Heart right ventricle (tissue), 16 donors: ENCODE measurements at places on chromosomes 7 and 10. TPM values are rescaled to one million over a fixed set of nuclear protein-coding genes. Genes with fewer than 3 reads are reported as not detected.

Gene HUS1
- 11.6 TPM for polyA plus RNA-seq

DNA sequence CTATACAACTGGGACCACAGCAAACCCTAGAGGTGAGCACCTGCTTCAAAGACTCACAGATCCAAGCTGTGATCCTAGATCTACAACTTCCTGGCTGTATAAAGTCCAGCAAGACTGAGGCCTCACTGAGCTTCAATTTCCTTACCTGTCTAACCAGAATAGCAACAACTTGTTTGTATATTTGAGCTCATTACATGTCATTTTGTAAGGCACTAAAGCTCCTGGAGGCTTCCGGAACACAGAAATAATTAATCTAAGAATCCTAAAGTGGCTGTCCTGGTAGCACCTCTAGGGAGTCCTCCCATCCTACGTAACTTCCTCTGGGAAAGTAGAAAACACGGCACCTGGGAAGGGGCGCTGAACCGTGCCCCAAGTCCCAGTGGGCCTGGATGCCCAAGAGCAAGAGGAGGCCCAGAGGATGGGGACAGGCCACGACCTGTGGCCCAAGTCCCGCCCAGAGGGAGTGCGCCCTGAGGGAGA is 39.4 kb downstream of the HK1 start:
- DNase-seq: no peak

Gene PDE6C
- not detected for polyA plus RNA-seq

- DNase-seq: no peak
These were observed 2.0 kb upstream of the BLVRA start for GRCh38 chr7:43756368-43757072.

GRCh38 chr10:132507409-132507955 is 30.1 kb upstream of the INPP5A start:
- no peak for DNase-seq

DNA sequence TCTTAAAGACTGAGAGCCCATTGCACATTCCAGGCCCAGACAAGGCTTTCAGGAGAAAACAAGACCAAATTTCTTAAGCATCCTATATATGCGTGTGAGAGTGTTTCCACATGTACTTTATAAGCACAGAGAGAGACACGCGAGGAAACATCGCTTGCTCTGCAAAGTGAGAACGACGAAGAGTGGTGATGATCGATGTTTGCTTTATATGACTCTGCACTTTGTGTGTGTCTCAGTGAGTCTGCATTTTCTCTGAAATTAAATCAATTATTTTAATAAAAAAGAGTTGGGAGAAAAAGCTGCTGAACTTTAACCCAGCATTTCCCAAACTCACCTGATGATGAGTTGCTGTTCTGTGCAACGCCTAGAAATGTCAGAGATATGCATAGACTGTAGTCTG is 61.7 kb upstream of the ZMIZ1 start:
- no peak for DNase-seq

- no peak for DNase-seq
These were observed 7.7 kb downstream of the KCNMA1 start for GRCh38 chr10:77629775-77630506.

DNA sequence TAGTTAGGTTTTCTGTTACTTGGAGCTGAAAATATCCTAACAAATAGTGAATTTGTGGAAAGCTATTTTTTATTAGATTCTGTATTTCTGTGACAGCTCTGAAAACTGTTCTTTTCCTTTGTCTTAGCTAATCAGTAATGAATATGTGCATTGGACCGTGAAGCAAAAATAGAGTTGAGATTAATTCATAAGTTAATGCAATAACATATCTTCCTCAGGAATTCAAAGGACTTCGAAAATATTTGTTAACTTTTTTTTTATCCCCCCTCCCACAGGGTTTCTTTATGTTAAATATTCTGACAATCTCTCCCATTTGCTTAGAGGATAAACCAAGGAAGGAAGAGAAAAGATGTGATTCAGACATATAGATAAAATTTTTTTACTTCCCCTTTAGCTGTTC is 101.4 kb downstream of the PODXL start:
- no peak for DNase-seq

DNA sequence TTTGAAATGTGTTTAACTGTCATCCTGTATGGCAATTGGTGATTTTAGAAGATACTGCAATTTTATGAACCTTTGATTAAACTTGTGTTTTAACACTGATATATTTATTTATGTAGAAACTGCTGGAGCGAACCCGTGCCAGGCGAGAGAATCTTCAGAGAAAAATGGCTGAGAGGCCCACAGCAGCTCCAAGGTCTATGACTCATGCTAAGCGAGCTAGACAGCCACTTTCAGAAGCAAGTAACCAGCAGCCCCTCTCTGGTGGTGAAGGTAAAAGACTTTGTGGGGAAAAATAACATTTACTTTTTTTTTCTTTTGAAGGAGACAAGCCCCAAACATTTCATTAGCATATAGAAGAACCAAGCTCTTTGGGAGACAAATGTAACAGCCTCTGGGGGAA is 6.5 kb downstream of the ANLN start:
- DNase-seq: no peak

- no peak for DNase-seq
These were observed 73.2 kb downstream of the OAT start for GRCh38 chr10:124345521-124345920.

- no peak for DNase-seq
These were observed 290.5 kb downstream of the USP6NL start for GRCh38 chr10:11320809-11321520.

Gene ADAP1
- polyA plus RNA-seq: 13.5 TPM

DNA sequence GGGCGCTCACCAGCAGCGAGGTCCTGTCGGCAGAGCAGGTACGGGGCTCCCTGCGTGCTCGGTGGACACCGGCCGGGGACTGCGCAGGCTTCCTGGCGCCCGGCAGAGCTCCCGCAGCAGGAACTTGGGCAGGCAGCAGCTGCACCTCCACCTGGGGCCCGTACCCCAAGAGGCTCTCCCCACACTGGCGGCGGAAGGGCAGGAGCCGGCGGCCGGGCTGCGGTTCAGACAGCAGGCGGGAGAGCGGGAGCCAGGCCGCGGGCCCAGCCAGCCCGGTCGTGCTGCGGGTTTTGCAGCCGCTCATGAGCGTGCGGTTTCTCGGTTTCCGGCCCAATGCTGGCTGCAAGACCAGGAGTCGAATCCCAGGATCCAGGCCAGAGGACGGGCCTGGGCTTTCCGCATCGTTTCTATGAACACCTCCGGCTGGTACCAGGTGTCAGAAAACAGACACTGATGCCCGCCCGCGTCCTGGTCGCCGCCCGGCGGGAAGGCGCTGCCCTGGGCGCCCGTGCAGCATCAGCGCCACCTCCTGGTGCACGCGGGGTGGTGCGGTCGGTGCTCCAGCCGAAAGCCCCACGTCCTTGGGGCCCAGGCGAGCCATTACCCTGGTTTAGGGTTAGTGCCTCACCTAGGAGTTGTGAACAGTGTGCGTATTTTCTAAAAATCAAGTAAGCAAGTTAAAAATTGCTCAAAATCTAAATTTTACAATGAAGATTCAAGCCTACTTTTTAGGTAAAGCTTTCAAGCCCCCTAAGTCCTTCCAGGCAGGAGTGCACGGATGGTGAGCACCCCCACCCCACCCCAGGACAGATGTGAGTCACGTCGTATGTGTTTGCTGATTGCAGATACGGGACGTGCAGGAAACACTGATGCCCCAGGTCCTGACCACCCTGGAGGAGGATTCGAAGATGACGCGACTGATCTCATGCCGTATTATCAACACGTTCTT is 47.4 kb upstream of the PRKAR1B start:
- peak; percentile 66 for DNase-seq

Gene PNLIPRP2
- not detected for polyA plus RNA-seq

- no peak for DNase-seq
These were observed 51.2 kb upstream of the ABI1 start for GRCh38 chr10:26911811-26912461.

DNA sequence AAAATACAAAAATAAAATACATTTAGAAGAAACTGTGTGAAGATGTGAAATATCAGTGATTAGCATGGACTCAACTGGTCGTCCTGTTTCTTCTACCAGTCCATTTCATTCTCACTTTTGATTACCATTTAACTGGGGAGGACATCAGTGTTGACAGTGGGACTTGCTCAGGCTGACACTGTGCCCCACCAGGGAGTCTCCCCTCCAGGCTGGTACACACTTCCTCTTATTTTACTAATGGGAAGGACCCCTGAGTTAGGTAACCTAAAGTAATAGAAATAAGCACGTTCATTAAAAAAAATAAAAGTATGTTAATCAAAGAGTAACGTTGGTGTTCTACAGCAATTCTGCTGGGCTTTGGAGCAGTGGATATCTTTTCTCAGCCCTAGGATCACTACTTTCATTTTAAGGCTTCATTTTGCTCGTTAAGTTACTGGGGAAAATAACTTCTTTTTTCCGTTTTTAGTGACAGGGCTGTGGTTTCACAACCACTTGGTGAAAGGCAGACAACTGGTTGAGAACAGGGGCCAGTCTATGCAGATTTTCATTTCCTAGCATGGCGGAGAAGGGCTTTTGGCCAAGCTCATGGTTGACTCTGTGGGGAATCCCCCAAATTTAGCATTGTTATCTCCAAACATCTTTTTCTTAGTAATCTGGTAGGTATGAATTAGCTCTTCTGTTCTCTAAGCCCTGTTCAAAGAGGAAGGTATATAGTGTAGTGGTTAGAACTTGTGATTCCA is 2.1 kb downstream of the SNX10 start:
- DNase-seq: no peak

GRCh38 chr10:13990392-13990805 is 340.3 kb downstream of the FRMD4A start:
- peak; percentile 42 for DNase-seq

Gene GFRA1
- polyA plus RNA-seq: 1.6 TPM

DNA sequence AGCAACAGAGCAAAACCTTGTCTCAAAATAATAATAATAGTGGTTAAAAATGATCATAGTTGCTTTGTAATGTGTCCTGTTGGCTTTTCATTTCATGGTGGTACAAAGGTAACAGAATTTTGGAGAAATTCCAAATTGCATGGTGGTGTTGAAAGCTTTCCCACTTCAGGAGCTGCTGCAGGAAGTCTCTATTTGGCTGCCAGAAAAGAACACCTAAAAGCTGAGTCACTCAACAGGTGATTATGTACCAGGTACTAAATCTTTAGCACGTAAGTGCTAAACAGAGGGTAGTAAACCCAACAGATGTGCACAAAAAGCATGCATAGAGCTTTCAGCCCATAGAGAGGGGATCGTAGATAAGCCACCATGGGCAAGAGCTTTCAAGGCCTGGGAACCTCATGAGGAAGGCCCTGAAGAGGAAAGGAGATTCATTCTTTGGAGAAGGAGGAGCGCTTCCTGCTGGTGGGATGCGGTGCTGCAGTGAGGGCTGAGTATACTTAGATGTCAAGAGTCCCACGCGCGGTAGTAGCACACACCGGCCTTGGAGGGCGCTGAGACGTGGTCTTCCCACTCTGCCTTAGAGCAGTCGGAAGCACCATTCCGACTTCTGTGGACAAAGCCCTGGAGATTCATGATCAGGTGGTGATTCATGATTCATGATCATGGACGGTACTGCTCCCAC is 118.7 kb downstream of the RALA start:
- DNase-seq: peak; percentile 55

Gene SUN1
- 203 TPM for polyA plus RNA-seq

DNA sequence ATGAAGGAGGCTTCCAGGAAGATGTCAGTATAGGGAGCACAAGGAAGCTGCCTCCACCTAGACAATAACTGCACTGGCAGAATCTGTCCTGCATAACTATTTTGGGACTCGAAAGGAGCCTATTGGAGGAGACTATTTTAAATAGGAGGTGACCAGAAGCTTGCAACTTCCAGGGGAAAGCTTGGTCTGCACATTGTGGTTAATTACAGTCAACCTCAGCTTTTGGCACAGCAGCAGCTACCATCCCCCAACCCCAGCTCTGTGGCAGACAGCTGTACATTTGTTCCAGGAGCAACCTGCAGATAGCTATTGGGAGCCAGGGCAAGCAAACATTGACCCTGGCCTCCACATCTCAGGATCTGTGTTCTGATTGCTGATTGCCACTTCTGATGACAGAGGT is 46.3 kb upstream of the NANOS1 start:
- DNase-seq: no peak

- no peak for DNase-seq
These were observed 2.1 kb downstream of the ADD3 start for GRCh38 chr10:110009736-110010475.

GRCh38 chr7:94323844-94324243 is 70.9 kb upstream of the COL1A2 start:
- no peak for DNase-seq

- DNase-seq: no peak
These were observed 361.1 kb upstream of the IGFBP3 start for GRCh38 chr7:46282155-46282554.

DNA sequence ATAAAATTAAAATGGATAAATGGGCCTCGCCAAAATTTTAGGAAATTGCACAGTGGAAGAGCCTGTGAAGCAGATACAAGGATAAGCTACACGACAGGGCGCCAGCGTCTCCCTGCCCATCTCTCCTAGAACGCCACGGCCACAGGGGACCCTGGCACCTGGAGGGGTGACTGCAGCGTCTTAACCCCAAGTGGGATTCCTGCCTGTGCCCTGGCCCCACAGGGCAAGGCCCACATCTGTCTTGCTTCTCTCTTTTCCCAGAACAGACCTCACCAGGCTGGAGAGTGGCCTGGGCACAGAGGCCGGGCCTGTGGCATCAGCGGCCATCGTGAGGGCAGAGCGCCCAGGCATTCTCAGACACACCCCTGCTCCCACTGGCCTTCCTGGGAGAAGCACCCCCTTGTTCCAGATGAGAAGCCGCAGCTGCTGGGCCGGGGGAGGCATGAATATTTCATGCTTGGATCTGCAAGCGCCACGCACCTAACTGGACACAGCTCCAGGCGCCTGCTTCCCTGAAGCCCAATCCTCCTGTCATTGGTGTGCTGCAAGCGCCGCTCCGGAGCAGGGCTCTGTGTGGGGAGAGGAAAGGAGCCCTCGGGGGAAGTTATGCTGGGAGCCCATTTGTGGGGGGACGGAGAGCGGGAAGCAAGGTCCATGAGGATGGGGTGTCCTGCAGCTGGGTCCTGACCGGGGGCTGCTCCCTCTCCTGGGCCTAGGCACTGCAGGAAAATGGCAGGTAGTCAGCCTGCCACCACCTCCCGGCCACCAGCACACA is 153.5 kb downstream of the ELFN1 start:
- DNase-seq: no peak

DNA sequence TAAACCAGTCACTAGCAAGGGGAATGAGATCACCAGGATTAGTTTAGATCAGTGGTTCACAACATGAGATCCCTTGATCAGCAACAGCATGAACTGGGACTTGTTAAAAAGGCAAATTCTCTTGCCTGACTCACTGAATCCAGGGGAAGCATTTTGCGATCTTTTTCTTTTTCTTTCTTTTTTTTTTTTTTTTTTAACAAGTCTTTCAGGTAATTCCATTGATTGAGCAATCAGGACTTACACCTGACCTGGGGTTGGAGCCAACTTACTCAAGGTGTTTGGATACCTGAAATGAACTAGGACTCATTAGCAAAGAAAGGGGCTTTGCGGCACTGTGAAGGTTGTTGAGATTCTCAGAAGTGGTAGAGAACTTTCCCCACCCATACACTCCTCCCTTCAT is 47.1 kb upstream of the PRR15 start:
- DNase-seq: no peak

DNA sequence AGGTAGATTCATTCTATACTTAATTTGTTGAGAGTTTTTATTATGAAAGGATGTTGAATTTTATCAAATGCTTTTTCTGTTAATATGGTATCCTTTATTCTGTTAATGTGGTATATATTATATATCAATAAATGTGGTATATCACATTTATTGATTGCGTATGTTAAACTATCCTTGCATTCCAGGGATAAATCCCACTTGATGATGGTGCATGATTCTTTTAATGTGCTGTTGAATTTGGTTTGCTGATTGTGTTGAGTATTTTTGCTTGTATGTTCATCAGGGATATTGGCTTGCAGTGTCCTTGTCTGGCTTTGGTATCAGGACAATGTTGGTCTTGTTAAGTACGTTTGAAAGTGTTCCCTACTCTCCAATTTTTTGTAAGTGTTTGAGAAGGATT is 11.9 kb downstream of the LRMDA start:
- no peak for DNase-seq

Gene LIPJ
- 0.01 TPM for polyA plus RNA-seq
